ENCODE measurements at places on chromosomes 4 and X.

DNA sequence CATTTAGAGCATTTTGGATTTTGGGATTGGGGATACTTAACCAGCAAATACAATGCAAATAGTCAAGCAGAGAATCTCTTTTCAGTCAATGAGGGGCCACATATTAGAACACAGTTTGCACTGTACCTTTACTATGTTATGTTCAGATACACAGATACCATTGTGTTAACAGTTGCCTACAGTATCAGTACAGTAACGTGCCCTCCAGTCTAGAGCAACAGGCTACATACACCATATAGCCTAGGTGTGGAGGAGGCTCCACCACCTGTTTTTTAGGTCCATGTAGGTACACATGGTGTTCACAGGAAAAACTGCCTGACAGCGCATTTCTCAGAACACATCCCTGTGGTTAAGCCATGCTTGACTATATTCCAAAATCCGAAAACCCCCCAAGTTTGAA, 9.1 kb downstream of the GRPEL1 start:
- DNase-seq: no peak

DNA sequence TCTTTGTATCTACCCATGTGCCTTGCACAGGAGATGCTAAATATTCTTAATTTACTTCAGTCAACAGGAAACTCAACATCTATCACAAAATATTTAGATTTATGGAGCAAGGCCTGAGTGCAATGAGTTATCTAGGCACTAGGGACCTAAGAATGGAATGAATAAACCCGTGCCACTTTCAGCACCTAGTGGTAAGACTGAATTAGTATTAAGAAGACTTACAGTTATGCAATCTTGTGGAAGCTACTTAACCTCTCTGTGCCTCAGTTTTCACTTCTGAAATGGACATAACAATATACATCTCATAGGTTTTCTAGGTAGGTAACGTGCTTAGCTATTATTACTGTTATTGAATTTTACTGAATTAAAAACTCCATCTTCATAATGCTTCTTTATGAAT, 144.6 kb upstream of the MAP3K15 start:
- DNase-seq: no peak

- no peak for DNase-seq
These were observed 16.2 kb downstream of the AWAT2 start for GRCh38 chrX:70033348-70034051.

GRCh38 chr4:159401226-159401712, 298.4 kb downstream of the RAPGEF2 start:
- no peak for DNase-seq

DNA sequence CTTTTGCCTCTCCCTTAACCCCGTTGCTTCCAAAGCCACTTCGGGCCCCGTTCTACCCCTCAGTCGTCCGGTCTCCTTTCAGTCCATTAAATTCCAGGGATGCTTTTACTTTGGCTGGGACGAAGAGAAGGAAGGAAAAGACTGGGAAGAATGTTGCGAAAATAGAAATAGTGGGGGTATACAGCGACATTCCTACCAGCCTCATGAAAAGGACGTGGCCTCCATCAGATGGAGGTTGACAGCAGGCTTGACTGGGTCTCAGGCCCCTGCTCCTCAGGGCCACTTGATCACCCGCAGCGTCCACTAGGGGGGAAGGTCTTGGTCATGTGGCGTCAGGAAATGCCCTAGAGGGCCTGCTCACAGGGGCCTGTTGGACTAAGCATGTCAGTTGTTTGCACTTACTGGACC, 657 bp upstream of the ANKRD50 start:
- peak; percentile 73 for DNase-seq

- DNase-seq: no peak
These were observed 93.2 kb downstream of the SHOX start for GRCh38 chrX:723781-724180.

- no peak for DNase-seq
These were observed 1112.4 kb downstream of the STIM2 start for GRCh38 chr4:27973056-27973455.

- no peak for DNase-seq
These were observed 4.5 kb downstream of the DTHD1 start for GRCh38 chr4:36285784-36286480.

GRCh38 chr4:152970102-152970820, 34.1 kb downstream of the FHDC1 start:
- peak; percentile 88 for DNase-seq

DNA sequence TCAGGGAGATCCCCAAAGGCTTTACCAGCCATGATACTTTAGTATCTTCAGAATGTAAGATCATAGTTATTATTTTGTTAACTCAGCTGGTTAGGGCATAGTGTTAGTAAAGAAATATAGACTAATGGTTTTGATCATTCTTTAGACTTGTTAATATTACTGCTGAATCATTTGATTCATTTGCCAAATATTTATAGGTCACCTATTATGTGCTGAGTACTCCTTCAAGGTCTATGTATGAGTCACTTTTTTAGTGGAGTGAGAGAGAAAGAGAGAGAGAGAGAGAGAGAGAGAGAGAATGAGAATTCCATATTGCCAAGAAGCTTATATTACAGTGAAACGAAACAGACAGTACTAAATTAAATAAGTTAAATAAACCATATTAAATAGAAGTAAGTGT, 110.3 kb downstream of the UBE2NL start:
- DNase-seq: no peak

- peak; percentile 18 for DNase-seq
These were observed 76.2 kb downstream of the PRRG1 start for GRCh38 chrX:37425370-37425769.

- no peak for DNase-seq
These were observed 198.1 kb upstream of the IGFBP7 start for GRCh38 chr4:57308301-57308700.

DNA sequence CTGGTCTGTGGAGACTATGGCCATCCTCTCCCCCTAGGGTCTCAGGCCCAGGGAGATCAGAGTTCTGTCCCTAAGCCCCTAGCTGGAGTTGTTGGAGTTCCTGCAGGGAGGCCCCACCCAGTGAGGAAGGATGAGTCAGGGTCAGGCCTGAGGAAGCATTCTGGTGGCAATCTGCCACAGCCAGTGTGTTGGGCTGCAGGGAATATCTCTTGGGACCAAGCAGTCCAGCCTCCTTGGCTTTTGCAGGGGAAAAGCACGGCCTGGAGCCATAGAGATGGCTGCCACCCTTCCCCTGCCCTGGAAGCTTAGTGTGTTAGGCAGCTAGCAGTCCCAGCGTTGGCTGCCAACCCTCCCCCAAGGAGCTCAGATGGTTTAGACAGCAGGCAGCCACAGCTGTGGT, 202.4 kb downstream of the RTL9 start:
- peak; percentile 11 for DNase-seq

DNA sequence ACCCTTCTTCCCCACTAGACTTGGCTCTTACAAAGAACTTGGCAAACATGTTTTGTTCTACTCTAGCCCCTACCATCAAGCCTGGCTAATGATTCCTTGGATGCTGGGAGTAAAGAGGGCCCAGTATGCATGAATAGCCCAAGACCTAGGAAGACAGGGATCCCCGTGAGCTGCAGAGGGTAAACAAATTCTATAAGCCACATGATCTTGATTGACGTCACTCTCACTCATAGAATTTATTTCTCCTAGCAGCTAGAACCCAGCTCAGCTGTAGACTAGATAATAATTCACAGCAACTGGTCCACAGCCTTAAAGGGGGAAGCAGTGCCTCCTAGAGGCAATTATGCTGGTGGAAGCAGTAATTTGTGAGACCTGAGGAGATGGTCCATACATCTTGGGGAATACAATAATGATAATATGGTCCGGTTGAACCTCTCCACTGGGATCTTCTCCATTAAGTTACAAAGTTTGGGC, 16.1 kb upstream of the USO1 start:
- no peak for DNase-seq

GRCh38 chr4:8913121-8913857, 41.6 kb upstream of the HMX1 start:
- no peak for DNase-seq

DNA sequence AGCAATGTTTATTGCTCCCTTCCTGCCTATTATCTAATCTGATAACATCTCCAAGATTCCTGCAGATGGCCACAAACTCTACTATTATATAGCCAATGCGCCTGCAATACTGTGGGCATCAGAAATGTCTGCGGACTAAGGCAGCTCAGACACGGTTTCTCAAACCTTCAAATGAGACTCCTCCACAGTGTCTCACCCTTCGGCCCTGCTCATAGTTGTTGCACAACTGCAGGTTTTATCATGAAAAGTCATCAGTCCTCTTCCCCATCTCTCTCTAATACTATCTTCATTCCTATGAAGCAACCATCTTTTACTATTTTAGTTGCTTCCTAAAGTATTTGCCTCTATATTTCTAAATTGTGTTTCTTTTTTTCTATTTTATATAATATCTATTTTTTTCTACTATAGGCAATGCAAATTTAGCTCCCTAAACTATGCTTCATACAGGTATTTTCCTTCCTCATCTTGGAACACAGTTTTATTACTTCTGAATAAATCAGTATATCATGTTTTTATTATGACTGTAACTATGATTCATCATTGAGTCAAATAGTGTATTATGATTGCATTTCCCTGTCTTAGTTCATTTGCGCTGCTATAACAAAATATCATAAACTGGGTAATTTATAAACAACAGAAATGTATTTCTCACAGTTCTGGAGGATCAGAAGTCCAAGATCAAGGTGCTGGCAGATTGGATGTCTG, 129.7 kb upstream of the EDNRA start:
- DNase-seq: no peak

GRCh38 chr4:25914670-25915352, 791 bp downstream of the SMIM20 start:
- no peak for DNase-seq

DNA sequence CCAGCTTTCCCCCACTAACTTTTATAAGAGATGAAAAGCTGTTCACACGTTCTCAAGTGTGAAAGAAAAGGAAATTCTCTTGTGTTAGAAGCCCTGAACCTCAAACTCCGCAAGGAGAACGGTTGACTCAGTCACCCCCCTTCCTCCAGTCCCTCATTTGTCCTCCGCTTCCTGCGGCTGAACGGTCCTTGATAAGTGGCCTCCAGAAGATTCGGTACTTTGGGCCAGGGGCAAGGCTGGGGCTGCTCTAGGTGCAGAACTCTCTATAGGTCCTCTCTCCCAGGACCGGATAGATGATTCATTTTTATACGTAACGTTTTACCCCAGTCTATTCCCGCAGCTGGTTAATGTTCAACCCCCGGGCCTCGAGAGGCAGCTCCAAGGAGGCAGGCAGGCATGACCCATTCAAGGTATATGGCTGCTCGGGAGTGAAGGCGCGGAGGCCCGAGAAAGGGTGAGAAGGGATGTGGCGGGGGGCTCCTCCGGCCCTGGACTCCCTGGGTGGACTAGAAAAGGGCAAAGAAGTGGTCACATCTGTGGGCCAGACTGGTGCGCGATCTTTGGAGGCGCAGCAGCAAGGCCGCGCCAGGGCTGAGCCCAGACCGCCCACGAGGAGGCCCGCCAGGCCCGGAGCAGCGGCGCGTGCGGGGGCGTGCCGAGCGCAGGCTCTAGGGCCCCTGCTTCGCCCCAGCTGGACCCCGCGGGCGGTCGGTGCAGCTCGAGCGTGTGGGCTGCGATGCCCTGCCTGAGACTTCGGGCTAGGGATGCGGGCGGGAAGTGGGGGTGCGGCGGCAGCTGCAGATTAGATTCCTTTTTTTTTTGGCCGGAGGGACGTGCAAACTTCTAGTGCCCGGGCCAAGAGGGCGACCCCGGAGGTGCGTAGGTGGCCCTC, 11.7 kb downstream of the PITX2 start:
- DNase-seq: no peak

GRCh38 chrX:154799556-154800348, 5.5 kb downstream of the MPP1 start:
- peak; percentile 12 for DNase-seq

DNA sequence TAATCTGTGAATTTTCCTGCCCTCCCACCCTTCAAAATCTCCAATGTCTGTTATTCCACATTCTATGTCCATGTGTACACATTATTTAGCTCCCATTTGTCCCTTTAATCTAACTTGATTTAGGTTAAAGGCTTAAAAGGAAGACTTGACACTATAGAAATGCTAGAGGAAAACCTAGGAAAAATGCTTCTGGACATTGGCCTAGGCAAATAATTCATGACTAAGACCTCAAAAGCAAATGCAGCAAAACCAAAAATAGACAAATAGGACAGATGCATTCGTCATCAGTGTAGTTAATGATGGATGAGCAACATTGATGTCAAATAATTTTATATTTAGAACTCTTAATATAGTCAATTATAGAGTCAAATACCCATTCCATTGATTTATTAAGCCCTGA, 36.9 kb downstream of the INTU start:
- DNase-seq: peak; percentile 27

DNA sequence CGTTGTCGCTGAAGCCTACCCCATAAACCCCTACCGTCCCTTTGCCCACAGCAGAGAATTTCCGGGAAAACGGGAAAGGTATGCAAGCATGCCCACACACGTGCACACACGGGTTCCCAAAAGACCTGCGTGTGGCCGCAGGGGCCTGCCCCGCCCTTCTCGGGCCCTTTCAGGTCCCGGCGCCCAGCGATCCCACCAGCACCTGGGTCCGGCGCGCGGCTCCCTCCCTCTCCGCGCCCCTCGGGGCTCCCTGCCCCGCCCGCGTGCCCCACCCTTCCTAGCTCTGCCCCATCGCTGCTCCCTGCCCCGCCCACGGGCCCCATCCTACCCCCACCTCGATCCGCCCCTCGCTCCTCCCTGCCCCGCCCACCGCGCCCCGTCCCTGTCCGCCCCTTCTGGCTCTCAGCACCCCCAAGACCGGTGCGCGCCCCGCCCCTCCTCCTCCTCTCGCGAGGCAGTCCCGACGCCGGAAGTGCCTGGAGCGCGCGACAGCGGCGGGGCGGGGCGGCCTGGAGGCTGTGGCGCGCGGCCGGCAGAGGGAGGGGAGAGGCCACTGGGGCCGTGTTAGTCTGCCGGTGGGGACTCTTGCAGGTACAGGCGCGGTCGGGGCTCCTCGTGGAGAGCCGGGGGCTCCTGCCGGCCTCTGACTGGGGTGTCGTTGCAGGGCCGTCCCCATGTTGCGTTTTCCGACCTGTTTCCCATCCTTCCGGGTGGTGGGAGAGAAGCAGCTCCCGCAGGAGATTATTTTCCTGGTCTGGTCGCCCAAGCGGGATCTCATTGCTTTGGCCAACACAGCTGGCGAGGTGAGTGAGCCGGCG, at the start of gene ANAPC4:
Gene ANAPC4 (plus strand): TSS at position 510 of the 818 bp plus-strand sequence. CDS start 165 bp downstream, at position 675.
- peak; percentile 77 for DNase-seq

- no peak for DNase-seq
These were observed 7.3 kb upstream of the MXD4 start for GRCh38 chr4:2269206-2269531.

DNA sequence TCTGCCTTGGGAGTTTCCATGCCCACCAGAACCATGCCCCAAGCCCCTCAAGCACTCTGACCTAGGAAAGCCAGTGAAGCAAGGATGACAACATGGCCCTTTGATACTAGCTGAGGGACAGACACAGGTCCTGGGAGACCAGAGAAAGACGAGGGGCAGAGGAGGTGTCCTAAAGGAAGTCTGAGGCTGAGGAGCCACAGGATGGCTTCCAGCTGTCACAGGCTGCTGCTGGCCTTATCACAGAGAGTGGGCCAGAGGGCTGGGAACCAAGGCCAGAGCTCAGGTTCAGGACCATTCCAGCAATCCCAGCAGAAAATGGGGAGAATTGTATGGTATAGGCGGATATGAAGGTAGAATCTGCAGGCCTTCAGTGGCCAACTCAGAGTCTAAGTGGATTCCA, 31.7 kb upstream of the MSANTD1 start:
- no peak for DNase-seq

- DNase-seq: no peak
These were observed 632.9 kb downstream of the ZNF674 start for GRCh38 chrX:45912316-45912715.

GRCh38 chrX:15269618-15270521, at the start of gene ASB9:
TSS of gene ASB9 (minus strand) at chrX:15270083. CDS start at chrX:15269874, 209 bp downstream.
- peak; percentile 9 for DNase-seq

- DNase-seq: no peak
These were observed 838 bp upstream of the ABCG2 start for GRCh38 chr4:88159229-88159725.
